ENCODE measurements at places on chromosomes 12 and 14.

DNA sequence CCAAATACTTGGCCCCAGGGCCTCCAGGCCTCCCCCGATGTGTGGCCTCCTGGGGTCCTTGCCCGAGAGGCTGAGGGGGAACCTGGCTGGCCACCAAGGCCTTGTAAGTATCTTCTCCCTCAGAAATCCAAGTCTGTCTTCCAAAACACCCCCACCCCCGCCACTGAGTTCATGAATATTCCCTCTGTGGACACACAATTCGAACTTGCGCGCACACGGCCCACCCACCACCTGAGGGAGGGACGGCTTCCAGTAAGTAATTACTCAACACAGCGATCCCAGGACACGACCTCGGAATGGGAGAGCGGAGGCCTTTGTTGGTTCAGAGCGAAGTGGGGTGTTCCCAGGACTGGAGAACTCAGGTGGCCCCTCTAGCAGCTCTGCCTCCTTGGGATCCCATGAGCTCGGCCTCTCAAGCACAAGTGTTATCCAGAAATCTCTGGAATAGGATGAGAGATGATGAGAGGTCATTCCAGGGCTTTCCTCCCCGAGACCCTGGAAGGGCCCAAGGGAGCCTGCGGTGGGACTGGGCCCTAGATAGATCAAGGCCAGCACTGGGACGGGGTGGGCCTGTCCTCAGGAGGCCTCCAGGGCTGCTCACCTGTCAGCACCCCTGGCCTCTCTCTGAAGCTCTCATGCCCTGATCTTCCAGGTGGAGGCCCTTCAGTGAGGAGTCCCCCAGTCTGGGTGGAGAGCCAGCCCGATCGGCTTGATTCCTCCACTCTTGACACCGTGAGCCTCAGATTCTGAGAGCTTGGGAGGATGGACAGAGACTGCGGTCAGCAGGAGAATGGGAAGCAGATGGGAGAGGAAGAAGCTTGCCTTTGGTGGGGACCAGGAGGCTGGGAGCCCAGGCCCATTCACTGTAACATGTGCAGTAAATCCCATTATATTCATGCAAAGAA is 219.0 kb upstream of the RTL1 start:
- DNase-seq: no peak

GRCh38 chr12:53996240-53997203 is 3.4 kb upstream of the HOXC9 start:
- peak; percentile 27 for DNase-seq

DNA sequence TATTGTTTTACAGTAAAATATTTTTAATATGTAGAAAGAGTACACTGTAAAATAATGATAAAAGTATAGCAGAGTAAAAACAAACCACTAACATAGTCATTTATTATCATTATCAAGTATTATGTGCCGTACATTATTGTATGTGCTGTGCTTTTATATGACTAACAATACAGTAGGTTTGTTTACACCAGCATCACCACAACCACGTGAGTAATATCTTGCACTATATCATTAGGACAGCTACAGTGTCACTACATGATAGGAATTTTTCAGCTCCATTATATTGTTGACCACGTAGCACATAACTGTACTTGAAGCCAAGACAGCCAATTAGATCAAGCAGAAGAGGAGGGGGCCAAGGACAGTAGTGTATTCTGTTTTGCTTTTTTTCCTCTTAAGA is 415.4 kb downstream of the RAD51B start:
- DNase-seq: no peak

DNA sequence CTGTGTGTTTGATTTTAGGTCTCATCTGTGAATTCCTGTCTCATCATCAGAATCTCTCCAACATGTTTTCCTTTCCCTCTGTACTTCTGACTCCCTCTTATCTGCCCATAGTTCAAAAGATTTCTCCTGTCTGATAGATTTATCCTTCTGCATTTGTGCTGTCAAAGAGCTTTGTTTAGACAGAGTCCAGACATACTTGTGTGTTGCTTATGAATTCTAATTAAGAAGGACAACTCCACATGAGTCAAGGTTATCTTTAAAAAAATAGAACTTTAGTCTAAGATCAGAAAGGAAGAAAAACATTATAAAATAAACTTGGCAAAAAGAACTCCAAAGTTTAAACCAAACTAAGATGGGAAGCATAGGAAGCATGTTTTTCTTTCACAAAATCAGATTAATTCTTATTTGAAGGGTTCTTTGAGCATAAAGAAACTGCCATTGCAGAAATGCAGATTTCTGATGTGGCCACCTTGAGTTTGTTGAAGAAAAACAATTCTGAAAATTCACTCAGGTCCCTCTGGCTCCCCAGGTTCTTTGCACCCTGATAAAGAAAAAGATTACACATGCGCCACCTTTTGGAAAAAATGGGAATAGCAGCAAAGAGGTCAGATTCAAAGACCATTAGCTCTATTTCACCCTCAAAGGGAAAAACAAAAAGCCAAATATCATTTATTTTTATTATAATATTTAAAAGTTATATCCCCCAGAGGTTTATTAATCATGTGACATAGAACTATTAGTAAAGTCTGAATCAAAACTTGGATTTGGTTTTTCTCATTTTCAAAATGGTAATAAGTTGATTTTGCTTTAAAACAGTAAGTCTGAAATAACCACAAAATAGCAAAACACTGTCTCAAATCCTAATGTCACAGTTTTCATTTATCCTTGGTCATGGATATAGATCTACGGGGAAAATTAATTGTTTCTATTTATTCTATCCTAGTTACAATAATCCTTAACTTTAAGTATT is 143.7 kb upstream of the DCN start:
- DNase-seq: no peak

DNA sequence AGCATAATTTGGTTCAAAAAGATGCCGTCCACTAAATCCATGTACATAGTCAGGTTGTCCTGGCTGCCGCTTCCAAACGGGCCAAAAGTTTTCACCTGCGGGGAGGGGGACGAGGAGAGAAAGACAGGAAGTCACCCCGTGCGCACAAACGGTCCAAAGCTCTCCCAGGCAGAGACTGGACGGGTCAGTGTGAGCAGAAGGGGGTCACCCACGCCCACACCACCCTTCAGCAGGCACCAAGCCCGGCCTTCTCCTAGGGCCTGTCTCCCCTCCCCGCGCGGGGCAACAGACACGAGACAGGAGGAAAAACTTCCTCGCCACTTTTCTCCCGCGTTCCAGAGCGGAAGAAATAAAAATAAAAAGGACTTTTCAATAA is 888 bp downstream of the CCDC88C start:
- no peak for DNase-seq

DNA sequence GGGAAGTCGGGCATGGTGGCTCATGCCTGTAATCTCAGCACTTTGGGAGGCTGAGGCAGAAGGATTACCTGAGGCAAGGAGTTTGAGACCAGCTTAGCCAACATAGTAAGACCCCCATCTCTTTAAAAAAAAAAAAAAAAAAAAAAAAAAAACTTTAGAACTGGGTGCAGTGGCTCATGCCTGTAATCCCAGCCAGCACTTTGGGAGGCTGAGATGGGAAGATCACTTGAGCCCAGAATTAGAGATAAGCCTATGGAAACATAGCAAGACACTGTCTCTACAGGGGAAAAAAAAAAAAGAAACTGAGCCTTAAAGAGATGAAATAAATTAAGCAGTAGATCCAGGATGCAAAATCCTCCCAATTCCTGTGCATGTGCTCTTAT is 1.7 kb upstream of the PA2G4 start:
- DNase-seq: no peak

DNA sequence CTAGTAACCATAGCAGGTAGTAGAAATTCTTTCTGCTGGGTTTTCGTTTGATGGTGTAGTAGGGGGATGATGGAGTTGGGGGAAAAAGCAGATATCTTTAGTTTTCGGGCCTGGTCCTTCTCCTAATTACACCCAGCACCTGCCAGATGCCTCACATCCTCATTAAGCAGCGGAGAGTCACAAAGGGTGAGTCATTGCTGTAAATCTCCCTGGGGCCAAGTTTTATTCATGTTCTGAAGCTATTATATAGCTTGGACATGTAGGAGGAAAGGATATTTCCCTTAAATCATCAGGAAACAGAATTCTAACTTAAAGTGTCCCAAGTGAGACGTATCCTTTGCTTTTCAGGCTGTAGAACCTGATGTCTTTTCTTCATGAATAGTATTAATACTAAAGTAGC is 4.9 kb upstream of the NECAP1 start:
- DNase-seq: no peak

DNA sequence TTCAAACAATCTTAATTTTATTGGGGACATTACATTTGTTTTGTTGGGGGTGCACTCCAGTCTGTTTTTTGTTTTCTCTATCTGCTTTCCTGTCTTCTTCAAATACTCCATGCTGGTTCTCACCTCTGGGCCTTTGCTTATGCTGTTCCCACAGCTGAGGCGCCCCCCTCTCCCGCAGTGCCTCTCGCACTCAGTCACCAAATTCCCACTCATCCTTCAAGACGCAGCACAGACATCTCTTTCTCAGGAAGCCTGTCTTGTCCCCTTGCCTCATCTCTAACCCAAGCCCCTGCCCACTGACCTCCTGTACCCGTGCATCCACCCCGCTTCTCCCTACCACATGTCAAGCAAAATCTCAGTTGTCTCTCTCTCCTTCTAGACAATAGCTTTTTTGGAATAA is 43.7 kb upstream of the PRMT8 start:
- DNase-seq: no peak

- DNase-seq: no peak
Measured at GRCh38 chr12:67788118-67788517, 139.6 kb downstream of the DYRK2 start.

DNA sequence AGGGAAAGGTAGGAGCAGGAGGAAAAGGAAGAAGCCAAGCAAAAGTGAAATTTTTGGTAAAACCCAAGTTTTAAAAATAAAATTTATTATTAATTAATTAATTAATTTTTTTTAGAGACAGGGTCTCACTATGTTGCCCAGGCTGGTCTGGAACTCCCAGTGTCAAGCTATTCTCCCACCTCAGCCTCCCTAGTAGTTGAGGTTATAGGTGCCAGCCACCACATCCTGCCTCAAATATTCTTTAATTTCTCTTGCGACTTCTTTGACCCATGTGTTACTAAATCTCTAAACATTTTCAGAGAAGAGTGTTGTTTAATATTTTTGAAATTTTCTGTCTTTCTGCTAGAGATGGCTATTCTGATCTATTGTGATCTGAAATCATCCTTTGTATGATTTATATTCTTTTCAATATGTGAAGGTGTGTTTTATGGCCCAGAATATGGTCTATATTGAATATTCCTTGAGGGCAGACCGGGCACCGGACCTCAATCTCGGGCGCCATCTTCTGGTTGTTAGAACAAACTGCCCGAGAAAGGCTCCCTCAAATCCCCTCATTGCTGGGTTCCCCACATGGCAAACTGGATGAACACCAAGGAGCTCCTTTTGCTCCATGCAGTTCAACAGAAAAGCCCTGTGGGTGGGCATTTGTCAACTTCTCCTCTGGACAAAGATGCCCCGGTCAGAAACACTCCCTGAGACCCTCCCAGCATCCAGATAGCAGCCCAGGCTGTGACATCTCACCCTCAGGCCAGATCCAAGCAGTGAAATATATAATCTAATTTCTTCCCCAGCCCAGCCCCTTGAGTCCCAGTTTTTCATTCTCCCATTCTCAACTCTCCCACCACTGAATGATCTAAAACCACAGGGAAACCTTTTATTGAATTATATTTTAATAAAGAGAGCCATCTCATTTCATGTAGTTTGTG is 110.5 kb downstream of the ASCL4 start:
- peak; percentile 69 for DNase-seq

GRCh38 chr12:65432114-65432513 is 153.6 kb downstream of the MSRB3 start:
- no peak for DNase-seq

- DNase-seq: no peak
Measured at GRCh38 chr12:86174188-86174587, 82.0 kb downstream of the MGAT4C start.

DNA sequence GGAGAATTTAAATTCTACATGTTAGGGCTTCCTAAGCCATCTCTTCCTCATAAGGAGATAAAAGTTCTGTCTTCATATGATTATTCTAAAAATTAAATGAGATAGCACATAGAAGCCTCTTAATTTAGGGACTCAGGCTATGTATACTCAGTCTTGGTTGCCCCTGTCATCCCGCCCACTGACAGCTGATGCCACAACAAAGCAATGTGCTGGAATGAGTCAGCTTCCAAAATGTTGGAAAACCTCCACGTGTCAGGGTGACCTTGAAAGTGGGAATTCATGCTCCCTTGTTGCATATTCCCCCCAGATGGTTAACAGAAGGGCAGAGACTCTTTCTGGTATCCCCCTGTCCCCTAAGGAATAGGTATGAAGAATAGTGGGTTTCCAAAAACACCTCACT is 238.0 kb upstream of the DDHD1 start:
- DNase-seq: no peak

GRCh38 chr12:75437564-75437963 is 43.0 kb upstream of the GLIPR1 start:
- DNase-seq: no peak

DNA sequence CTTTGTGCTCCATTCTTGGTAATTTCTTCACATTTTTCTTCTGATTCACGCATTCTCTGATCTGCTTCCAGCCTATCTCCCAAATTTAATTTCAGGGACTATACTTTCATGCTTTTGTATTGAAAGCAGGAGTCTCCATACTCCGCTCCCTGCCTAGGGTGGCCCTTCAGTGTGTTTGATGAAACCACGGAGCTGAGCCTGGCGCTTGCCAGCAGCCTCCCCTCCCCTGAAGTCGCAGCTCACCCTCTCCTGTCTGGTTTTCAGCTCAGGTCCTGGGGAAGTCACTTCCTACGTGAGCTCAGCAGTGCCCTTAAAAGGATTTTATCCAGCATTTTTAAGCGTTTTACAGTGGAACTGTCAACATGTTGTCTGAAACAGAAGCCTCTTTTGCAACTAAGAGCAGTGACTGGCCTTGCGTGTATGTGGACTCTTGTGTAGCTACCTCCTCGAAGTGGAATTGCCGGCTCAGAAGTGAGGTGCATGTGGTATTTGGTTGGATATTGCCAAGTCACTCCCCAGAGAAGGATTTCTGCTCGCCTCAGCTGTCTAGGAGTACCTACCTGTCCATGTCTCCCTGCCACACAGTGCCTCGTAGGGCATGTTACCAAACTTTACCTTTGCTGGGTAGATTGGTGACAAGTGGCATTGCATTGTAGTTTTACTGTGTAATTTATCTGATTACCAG is 78.5 kb downstream of the TESC start:
- DNase-seq: no peak

- no peak for DNase-seq
Measured at GRCh38 chr14:61690982-61691381, 4.3 kb upstream of the HIF1A start.

GRCh38 chr12:96812153-96812552 is 94.9 kb upstream of the NEDD1 start:
- no peak for DNase-seq

GRCh38 chr12:127237151-127237550 is 1029.8 kb upstream of the TMEM132C start:
- DNase-seq: no peak
